Activated CD4-positive, alpha-beta T cell treated with anti-CD3 and anti-CD28 coated beads for 24 hours (primary cell): ENCODE measurements at places on chromosomes 16 and 17.

- DNase-seq: no peak
These were observed 60.6 kb upstream of the CRYM start for GRCh38 chr16:21338537-21339268.

DNA sequence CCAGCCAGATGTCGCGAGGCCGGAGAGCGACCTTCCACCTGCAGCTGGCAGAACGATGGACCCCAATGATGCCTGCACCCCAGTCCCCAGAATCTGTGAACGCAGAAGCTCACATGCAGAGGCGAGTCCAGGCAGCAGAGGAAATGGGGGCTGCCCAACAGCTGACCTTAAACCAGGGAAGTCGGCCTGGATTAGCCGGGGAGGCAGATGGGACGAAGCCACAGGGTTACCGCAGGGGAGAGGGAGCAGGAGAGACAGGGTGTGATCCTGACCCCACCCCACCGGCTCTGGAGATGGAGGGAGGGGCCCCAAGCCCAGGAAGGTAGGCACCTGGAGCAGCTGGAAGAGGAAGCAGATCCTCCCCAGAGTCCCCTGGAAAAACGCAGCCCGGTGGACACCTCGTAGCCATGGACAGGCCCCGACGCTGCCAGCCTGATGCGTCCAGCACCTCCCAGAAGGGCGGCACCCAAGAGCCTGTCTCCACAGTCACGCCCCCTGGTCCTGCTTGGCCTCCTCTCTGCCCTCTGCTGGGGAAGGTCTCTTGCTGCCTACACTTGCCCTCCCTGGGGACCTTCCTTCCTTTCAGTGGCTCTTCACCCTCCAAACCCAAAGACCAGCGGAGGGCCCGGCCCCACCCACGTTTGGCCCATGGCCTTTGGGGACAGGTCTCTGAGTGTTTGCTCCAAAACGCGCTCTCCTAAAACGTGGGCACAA, 37.3 kb downstream of the PIEZO1 start:
- no peak for DNase-seq

DNA sequence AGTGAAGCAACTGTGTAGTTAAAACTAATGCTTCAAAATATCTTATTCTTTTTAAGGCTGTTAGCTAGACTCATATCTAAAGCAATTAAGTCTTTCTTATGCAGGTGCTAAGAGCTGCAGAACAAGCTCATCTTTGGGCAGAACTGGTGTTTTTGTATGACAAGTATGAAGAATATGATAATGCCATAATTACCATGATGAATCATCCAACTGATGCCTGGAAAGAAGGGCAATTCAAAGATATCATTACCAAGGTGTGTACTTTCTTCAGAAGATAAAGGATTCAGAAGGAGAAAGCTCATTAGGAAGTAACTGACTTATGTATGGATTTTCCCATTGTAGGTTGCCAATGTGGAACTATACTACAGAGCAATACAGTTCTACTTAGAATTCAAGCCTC, 23.9 kb downstream of the PTRH2 start:
- DNase-seq: no peak

DNA sequence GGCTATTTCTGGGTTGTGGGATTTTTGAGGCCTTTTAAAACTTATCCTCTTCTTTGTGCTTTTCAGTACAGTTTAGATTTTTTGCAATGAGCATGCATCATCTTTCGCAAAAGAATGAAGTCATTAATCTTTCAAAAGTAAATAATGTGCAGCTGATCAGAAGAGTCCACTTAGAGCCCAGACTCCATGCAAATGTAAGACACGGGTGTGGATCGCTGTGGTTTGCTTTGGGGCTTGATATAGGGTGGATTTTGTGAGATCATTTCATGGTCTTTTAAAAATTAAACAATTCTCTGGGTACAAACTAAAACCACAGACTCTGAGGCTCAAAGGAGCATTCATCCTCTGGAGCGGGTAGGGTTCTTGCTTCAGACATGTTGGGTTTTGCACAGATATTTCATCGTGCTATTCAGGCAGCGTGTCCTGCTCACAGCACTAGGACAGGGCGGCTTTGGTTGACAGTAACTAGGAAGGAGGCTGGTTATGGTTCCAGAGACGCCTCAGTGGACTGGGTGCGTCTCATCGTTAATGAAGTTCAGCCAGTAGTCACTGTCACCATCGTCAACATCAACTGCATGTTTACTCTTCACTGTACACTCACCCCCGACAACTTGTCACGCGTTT, 129.4 kb upstream of the PLCG2 start:
- DNase-seq: no peak

DNA sequence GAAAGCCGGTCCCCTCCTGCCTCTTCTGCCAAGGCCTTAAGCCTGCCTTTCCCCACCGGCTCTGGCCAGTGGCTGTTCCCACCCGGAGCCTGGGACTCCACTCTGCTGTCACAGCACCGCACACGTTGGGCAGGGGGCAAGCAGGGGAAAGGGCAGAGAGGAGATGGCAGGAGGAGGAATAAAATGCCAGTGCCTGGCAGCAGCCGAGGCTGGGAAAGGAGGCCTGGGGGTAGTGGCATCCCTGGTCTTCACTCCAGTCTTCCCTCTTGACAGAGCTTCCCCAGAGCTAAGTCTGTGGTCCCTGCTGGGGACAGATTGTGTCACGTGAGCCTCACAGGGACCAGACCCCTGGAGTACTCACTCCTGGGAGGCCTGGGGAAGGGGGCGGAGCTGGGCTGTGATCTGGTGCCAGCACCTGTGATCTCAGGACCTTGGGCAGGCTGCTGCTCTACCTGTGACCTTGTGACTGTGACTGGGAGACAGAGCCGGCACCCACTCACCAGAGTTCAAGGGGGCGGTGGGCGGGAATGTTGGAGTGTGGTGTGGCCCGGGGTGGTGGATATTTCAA, 97.2 kb upstream of the GSE1 start:
- no peak for DNase-seq

DNA sequence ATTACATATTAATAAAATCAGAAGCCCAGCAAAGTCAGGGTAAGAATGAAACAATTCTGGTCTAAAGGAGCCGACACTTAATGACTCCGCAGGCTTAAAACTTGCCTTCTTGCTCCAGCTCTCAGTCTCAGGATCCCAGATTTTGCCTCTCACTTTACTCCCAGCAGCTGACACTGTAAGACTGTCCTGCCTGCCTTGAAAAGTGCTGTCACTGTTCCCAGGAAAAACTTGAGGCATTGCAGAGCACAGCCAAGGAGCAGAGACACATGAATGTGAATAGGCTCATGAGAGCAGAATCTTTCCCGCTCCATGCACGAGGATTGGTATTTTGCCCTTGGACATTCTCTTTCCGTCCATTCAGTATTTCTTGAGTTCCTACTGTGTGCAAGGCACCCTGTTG, 457.6 kb upstream of the ZFHX3 start:
- DNase-seq: no peak
